ENCODE measurements at places on chromosomes 5 and 9.
A peak's percentile ranks its signal among the peaks of the same experiment; 100 is the strongest.

GRCh38 chr9:104092875-104093600 lies 1.1 kb upstream of the SMC2 start:
- DNase-seq = peak; percentile 24

- DNase-seq = no peak
Observed at GRCh38 chr9:33113799-33114547, 37.5 kb upstream of the SMU1 start.

GRCh38 chr9:89445801-89446251 lies 52.1 kb downstream of the SEMA4D start:
- DNase-seq = no peak

DNA sequence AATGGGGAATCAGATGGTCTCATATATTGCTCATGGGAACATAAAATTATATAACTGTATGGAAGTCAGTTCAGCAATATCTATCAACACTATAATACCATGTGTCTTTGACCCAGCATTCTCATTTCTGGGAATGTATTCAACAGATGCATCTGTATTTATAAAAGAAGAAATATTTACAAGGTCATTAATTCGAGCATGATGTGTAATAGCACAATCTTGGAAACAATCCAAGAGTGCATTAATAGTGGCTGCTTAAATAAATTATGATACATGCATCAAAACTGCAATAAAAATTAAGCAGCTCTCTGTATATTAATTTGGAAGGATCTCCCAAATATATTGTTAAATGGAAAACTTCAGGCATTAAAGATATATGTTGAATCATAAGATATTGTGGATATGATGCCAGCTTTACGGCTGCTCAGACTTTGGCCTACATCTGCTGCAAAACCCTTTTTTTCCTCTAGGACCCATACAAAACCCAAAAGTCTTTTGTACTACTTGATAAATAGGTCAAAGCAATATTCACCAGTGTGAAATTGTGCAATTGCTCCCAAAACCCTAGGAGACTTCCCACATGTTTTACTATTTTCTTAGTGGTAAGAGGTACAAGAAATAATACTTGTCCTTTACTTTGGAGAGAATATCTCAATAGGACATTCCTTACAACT lies 45.3 kb upstream of the ISOC1 start:
- no peak for DNase-seq

DNA sequence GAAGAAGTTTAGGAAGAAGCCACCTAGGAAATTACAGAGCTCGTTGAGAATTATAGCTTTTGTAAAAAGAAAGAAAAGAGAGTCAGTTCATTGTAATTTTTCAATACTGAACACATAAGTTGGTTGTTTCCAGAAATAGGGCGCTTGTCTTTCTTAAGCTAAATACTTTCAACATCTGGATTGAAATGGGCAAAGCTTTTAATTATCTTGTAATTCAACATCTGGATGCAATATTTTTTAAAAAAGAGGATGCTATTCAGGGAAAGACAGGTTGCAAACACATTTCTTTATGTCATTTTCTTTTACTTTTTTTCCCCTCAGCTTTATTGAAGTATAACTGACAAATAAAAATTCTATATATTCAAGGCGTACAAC lies 100.7 kb upstream of the TRPC7 start:
- DNase-seq = no peak

- no peak for DNase-seq
Observed at GRCh38 chr5:162078805-162079204, 11.2 kb downstream of the GABRG2 start.

DNA sequence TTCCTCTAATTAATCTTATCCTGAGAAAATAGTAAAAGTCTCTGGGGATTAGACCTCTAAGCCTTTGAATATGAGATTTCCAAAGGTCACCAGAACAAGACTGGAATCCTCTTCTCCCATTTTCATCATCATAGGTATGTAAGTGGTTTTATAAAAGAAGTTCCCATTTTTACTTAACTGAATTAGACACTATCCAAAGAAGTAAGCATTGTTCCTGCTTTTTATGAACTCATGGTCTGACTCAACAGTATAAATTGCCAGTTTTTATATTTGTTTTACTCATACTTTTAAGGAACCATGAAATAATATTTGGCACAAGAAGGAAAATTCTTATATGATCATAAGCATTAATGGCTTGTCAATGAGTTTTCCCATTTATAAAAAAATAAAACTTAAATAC lies 167.1 kb upstream of the ADRA1B start:
- peak; percentile 62 for DNase-seq

DNA sequence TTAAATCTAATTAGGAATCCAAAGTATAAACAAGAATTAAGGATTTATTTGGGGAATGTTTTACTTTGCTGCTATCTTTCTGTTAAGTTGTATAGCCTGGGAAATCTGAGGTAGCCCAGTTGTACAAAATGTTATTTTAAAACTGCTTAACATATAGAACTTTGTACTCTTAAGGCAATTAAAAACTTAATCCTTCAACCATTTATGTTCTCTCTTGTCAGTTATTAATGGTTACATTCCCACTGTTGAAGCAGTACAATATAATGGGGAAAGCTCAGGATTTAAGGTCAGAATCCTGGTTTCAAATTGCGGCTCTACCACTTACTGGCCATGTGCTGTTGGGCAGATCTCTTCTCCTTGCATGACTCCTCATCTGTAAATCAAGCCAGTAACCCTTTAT lies 32.7 kb downstream of the FBXO38 start:
- no peak for DNase-seq

DNA sequence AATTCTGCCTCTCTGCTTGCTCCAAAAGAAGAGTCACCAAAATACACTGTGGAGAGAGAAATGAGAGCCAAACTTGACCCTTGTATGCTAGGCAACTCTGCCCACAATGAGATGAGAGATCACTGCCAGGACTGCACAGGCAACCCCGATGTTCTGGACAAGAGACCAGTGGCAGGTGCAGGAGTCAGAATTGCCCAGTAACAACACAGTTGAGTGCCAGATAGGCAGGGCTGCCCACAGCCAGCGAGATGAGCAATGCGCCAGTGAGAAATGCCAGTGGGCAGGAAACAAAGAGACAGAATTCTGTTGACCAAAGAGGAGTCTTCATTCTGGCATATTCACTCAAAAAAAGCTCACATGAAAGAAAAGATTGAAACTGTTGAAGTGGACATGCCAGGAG lies 570.7 kb downstream of the CAAP1 start:
- DNase-seq = no peak

DNA sequence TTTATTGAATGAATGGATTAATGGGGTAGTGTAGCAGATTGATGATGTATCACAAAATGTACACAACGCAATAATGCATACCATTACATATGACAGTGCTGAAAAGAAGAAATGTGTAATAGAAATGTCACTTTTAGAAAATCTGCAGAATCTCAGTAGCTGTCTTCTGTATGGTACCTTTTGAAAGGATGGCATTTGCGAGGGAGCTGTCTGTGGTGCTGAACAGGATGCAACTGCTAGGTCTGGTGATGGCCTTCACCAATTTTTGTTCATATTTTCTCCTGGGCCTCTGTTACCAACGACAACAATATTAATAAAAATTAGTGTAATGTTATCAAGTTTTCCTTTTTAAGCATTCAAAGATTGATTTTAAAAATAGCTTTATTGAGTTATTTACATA lies 36.2 kb upstream of the OTULIN start:
- DNase-seq = peak; percentile 71

GRCh38 chr9:110891760-110892159 lies 146.5 kb downstream of the LPAR1 start:
- peak; percentile 72 for DNase-seq

DNA sequence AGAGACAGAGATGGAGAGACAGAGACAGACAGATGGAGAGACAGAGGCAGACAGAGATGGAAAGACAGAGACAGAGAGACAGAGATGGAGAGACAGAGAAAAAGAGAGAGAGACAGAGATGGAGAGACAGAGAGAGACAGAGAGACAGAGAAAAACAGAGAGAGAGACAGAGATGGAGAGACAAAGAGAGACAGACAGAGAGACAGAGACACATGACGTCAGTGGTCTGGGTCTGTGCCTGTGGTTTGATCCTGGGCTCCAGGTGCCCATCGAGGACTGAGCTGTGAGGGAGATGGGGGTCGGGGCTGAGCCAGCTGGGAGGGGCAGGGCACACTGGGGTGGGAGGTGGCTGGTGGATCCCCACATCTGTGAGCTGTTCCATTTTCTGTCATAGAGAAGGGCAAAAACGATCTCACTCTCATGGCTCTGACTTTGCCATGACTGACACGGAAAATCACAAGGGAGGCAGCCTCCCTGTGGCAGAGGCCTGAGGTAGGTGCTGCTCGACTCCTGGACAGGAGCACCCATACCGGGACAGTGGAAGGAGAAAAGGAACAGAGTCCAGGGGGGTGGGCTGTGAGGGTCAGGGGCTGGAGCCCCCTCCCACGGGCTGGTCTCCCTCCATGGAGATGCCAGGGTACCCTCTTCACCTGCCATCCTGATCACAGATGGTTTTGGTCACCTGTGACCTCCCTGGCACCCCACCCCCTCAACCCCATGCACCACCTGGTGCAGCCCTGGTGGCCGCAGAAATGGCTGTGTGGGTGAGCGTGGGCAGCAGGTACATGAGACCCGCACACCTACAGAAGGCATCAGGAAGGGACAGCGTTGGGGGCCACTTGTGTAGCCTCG lies 28.8 kb downstream of the GLT6D1 start:
- no peak for DNase-seq

DNA sequence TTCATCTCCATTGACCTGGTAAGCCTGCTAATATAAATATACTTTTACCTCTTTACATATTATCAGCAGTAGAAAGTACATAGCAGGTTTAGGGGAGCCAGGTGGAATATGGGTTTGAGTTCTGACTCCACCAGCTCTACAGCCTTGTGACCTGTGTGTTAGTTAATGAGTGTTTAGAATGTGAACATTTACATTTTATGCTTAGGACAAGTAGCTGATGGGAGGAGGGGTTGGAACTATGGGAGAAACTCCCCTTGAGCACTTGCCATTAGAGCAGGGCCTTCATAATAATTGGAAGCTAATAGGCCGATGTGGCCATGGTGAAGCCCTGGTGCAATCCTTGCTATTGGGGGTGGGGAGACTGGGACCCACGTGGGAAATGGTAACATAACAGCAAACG lies 148.3 kb upstream of the NTRK2 start:
- DNase-seq = no peak

GRCh38 chr5:1519631-1520210 lies 4.0 kb downstream of the LPCAT1 start:
- no peak for DNase-seq

DNA sequence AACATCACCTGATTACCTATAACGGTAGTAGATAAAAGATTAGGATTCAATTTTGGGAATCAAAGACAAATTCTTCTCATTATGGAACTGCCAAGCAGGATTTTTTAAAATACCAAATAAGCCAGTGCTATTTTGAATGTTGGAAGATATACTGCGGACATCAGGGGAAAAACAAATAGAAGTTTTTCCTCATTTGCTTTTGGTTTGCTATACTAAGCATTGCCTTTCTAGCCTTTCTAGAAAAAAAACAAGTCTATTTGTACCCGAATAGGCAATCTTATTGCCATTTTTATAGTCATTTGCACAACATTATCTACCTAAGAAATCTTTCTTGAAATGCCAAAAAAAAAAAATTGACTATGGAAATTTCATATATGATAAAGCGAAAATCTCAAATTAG lies 379.5 kb downstream of the CDH10 start:
- DNase-seq = no peak

- no peak for DNase-seq
Observed at GRCh38 chr9:38243993-38244392, 148.5 kb upstream of the ALDH1B1 start.

GRCh38 chr5:117065800-117066199 lies 491.2 kb upstream of the SEMA6A start:
- DNase-seq = no peak

- DNase-seq = no peak
Observed at GRCh38 chr5:178289438-178289837, 56.8 kb upstream of the PHYKPL start.

- DNase-seq = peak; percentile 43
Observed at GRCh38 chr5:72474516-72474915, 32.7 kb downstream of the ZNF366 start.

GRCh38 chr5:80797428-80798024 lies 142.7 kb upstream of the DHFR start:
- DNase-seq = no peak

DNA sequence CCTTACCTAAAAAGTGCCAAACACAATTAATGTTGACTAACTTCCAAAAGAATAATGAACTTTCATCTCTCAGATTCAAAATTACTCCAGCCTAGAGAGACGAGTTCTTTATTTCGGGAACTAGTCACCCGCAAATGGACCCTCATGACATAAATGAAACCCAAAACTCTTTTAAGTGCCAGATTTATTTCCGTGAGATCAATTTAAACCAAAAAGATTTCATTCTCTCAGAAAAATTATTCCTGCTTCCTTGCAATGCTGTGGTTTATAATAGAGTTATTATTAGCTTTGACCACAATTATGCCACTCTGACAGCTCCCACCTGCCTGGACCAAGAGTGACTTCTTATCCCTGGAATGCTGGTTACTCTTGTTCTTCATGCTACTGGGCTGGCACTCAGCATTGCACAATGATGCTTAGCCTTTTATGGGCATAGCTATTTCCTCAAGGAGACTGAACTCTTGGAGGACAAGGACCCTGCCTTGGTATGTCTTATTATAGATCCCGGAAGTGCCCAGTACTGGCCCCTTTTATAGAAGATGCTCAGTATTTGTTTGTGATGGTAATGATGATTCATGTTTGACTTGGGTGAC lies 183.5 kb downstream of the SNX18 start:
- DNase-seq = peak; percentile 99

- no peak for DNase-seq
Observed at GRCh38 chr5:158529454-158529853, 570.3 kb downstream of the EBF1 start.

DNA sequence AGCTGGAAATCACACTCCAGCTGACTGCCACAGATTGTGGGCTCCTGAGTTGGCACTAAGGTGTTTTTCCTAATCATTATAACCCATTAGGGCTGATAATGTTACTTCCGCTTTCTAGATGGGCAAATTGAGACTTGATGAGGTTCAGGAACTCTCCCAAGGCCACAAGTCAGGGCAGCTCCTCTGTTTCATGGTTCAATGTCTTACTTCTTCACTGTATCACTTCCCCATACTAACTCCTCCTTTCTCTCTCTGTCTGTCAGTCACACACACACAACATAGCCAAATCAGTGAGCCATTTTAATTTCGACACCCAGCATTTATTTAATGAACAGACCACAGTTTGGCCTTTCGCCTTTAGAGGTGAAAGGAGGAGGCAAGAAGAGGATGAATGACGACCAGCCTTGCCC lies 17.8 kb upstream of the TRAF1 start:
- DNase-seq = no peak

GRCh38 chr9:8491563-8491962 lies 692.0 kb upstream of the DMAC1 start:
- DNase-seq = no peak

DNA sequence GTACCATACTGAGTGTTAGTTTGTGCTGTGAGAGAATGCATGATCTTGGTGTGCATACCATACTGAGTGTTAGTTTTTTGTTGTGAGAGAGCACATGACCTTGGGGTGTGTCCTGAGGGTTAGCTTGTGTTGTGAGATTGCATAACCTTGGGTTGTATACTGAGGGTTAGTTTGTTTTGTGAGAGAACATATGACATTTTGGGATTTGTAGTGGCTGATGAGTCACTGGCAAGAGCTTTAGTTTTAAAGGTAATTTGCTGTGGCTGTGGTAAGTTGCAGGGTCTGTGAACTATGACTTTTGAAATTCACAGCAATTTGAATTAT lies 1068.3 kb upstream of the EDIL3 start:
- no peak for DNase-seq

Data from EH (cell line).